Suppressor macrophage (primary cell): ENCODE measurements at places on chromosomes 5 and 9.

- DNase-seq: no peak
Measured at GRCh38 chr5:76532973-76533372, 90.2 kb downstream of the F2RL2 start.

GRCh38 chr5:52817818-52818217 lies 30.1 kb downstream of the ITGA1 start:
- DNase-seq: no peak

DNA sequence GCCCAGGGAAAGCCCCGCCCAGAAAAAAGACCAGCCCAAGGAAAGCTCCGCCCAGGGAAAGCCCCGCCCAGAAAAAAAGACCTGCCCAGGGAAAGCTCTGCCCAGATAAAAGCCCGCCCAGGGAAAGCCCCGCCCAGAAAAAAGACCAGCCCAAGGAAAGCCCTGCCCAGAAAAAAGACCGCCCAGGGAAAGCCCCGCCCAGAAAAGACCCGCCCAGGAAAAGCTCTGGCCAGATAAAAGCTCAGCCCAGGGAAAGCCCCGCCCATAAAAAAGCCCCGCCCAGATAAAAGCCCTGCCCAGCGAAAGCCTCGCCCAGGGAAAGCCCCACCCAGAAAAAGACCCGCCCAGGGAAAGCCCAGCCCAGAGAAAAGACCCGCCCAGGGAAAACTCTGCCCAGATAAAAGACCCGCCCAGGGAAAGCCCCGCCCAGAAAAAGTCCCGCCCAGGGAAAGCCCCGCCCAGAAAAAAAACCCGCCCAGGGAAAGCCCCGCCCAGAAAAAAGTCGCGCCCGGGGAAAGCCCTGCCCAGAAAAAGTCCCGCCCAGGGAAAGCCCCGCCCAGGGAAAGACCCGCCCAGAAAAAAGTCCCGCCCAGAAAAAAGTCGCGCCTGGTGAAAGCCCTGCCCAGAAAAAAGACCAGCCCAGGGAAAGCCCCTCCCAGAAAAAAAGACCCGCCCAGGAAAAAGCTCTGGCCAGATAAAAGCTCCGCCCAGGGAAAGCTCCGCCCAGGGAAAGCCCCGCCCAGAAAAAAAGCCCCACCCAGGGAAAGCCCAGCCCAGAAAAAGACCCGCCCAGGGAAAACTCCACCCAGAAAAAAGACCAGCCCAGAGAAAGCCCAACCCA lies 11.9 kb downstream of the GRIN1 start:
- peak; percentile 51 for DNase-seq

GRCh38 chr5:177008716-177009115 lies 2.1 kb upstream of the UIMC1 start:
- DNase-seq: no peak

DNA sequence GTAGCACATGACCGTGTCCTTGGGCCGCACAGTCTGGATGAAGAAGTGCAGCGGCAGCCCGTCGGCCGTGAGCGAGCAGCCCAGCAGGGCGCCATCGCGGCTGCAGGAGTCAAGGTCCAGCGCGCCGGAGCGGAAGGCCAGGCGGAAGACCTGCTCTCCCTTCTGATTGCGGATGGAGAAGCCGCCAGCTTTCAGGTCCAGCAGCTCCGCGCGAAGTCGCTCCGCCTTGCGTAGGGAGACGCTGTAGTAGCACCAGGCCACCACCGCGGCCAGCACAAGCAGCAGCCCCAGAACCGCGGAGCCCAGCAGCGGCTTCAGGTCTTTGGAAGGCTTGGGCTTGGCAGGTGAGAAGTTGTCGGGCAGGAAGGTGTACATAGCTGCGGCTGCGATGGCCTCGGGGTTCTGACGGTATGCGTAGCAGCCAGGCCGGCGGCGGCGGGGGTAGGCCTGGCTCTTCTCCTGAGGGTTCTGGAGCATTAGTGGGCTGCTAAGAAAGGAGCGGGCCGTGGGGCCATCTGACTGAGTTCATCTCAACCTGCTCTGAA lies 4.2 kb downstream of the MYORG start:
- no peak for DNase-seq

DNA sequence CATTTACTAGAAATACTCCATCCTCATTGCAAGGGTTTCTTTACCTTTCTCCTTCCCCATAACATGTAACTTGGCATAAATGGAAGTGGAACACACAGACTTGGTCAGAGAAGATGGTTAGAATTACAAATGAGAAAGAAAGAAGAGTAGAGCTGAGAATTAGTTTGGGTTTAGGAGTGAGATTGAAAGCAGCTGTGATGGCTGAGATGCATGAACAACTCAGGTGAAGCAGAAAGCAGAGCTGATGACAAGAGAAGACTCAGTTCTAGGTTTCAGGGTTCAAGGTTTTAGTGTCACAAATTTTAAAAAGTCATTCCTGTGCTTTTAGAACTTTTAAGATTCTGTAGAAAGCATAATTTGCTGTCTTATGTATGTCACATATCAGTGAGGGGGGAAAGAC lies 54.0 kb downstream of the TMEM161B start:
- DNase-seq: no peak

DNA sequence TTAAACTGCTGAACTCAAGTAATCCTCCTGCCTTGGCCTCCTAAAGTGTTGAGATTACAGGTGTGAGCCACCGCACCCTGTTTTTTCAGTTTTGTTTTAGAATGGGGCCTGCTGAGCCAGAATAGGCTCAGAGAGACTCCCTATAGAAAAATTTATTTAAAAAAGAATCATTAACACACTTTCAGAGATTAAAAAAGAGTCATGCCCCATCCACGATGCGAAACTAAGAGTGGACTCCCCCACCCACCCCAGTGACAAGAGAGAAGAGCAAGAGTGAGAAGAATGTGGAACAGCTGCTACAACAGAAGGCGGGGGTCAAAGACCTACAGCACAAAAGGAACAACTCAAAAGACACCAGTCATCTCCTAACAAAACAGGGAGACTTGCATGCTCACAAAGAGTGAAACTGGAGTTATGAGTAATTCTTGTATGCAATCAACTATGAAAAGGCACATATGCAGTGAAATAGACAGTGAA lies 47.2 kb downstream of the GLDC start:
- no peak for DNase-seq

DNA sequence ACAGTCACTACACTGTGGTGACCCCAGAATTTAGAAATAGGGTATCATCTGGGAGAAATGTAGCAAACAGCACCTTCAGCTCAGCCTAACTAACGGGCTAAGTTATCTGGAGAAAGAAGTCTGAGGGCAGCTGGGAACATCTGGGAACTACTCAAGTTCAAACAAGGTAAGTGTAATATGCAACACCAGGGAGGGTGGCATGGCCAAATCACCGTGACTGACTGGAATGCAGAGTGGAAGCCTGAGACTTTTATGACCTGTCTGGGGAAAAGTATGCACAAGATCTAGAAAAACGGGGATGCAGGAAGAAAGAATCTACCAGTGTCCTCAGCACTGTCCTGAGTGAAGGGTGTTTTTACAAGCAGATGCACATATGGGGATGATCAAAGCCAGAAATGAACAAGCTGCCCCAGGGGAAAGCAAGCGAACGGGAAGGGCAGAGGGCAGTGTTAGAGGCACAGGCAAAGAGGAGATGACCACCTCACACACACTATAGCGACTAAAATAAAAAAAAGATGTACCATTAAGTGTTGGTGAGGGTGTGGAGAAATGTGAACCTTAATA lies 59.9 kb downstream of the SERINC5 start:
- DNase-seq: no peak

GRCh38 chr5:62283861-62284260 lies 22.1 kb upstream of the KIF2A start:
- DNase-seq: no peak

DNA sequence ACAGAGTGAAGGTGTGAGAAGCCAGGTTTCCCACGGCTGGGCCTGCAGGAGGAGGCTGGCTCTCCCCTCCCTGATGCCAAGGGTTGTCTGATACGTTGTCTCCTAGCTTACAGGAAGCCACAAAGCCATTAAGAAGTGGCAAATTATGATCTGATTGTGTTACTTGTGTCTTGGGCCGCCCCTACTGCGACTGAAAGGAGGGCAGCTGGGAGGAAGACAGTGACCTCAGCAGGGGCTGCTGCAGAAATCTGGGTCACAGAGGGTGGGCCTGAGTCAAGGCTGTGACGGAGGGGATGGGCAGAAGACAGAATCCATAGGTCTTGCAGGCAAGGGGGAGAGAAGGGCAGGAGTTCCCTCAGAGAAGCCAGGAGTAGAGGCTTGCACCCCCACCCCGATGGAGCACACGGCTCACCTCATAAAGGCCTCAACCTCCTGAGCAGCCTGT lies 145.0 kb downstream of the FSTL4 start:
- no peak for DNase-seq

- DNase-seq: no peak
Measured at GRCh38 chr9:99873531-99873930, 32.9 kb upstream of the STX17 start.

GRCh38 chr9:92534674-92535073 lies 1.1 kb downstream of the ECM2 start:
- DNase-seq: no peak

DNA sequence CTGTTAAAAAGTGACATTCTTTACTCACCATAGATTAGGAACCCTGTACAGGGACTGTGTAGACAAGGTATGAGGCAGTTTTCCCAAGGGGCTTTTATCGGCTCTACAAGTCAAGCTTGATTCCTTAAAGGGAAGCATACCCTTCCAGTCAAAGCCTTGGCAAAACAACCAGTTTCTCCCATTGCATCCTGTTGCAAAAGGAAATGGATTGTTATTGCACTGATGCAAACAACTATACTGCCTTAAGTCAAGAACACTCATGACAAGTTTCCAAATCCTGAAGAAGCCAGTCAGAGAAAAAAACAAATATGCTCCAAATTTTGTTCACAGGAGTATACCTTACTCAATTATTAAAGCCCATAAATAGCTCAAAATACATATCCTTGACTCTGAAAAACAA lies 67.5 kb downstream of the RGMB start:
- DNase-seq: no peak

GRCh38 chr9:109935406-109936087 lies 155.5 kb downstream of the PALM2AKAP2 start:
- DNase-seq: no peak

DNA sequence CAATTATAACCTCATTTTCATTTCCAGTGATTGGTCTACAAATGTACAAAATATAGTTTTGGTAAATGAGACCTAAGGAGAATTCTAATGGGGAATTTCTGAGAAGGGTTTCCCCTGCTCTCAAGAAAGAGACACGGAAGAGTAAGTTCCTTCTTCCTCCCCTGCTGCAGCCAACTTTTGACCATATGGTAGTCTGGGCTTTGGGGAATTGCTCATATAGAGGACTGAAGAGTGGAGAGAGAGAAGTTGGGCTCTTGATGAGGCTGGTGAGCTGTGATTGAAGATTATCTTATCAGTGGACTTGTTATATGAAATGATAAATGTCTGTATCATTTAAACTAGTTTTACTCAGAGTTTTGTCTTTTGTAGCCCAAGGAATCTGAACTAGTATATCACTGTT lies 4.3 kb upstream of the LNPEP start:
- peak; percentile 82 for DNase-seq

GRCh38 chr5:33649549-33650482 lies 209.1 kb downstream of the TARS1 start:
- DNase-seq: no peak
